ENCODE measurements at places on chromosomes 1 and 21. TPM values are rescaled to one million over a fixed set of nuclear protein-coding genes. Genes with fewer than 3 reads are reported as not detected.

GRCh38 chr1:248055261-248055660 is 8.6 kb downstream of the OR2L3 start:
- no peaks in the 10 kb centered on the region for H3K4me1 ChIP-seq
- H3K27ac ChIP-seq, result no peak overlapping the region
- no peak overlapping the region for H3K4me3 ChIP-seq
- no peaks in the 10 kb centered on the region for H3K36me3 ChIP-seq

- no peak for DNase-seq
- H3K27me3 ChIP-seq, result no peaks in the 10 kb centered on the region
- no peak overlapping the region for H3K27ac ChIP-seq
Observed at GRCh38 chr1:31905093-31905509, 33.1 kb downstream of the PTP4A2 start.

DNA sequence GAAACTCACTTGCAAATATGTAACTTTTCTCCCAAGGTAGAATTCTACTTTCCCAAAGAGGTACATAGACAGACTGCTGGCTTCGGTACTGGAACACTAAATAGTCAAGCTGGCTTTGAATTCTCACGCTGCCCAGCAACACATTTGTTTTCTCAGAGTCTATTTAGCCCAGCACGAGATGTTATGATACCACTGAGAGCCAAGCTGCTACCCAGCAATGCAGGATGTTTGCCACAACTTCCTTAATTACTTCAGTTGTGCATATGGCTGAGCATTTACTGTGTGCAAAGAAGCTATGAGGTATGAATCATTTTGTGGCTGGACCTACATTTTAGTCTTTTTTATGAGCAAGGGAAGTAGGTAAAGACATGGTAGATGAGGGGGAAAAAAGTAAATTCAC is 793.2 kb downstream of the PLA2G4A start:
- H3K4me3 ChIP-seq, result no peak overlapping the region
- DNase-seq, result no peak
- H3K27me3 ChIP-seq, result no peaks in the 10 kb centered on the region
- H3K27ac ChIP-seq, result no peak overlapping the region
- no peaks in the 10 kb centered on the region for H3K36me3 ChIP-seq

DNA sequence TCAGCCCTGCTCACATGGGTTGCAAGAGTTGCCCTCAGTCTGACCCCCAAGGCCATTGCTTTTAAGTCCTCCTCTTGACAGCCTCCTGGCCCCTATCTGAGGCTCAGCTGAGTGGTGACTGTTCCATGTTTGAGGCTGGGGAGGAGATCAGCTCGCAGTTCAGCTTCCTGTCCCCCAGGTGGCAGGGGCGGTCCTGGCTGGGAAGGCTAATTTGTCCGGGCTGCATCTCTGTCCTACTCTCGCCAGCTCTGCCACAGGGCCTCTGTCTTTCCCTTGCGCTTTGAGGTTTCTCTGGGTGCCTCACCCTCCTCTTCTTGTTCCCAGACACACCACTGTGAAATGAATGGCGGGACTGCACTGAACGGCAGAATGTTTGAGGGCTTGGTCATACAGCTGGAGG is 157.3 kb downstream of the KCNJ6 start:
- no peaks in the 10 kb centered on the region for H3K27me3 ChIP-seq
- no peak overlapping the region for H3K27ac ChIP-seq
- H3K4me1 ChIP-seq, result no peaks in the 10 kb centered on the region

UBL4B gene
- 0.47 TPM for total RNA-seq

Data from Karpas-422 (cell line).